MG63 (cell line): ENCODE measurements at places on chromosomes 6 and 20. TPM values are rescaled to one million over a fixed set of nuclear protein-coding genes. Genes with fewer than 3 reads are reported as not detected.

DNA sequence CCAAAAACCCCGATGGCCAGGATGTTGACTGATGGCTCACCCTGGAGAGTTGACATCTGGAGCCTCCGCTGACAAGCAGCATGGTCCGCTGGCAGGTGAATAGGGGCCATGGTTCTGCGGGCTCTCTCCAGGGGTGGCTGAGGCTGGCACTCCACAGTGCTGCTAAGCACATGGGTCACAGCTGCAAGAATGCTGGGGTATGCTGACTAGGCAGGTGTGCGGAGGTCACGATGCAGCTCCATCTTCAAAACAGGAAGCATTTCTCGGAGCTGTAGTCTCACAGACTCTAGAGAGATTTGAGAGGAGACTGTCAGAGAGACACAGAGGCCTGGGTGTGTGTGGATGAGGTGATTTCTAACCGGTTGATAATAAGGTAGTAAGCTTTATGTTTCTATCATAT lies 341.6 kb downstream of the NRN1 start:
- no peak for DNase-seq

DNA sequence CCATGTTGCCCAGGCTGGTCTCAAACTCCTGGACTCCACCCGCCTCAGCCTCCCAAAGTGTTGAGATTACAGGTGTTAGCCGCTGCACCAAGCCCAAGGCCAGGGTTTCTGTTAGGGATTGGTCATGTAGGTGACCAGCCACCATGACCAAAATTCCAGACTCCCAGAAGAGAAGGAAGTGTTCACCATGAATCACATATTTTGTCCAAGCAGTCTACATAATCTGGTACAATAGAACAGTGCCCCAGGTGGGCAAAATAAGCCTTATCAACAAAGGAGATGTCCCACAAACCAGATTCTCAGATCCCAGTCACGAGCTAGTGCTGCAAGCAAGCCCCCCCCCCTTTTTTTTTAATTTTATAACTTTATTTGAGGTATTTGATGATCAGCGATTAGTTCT lies 20.0 kb downstream of the ZNF341 start:
- DNase-seq = no peak

GRCh38 chr20:59933296-59933848 lies at the start of gene SYCP2:
SYCP2 (minus strand) TSS chr20:59933637; CDS start chr20:59922413, 11,224 bp downstream.
- DNase-seq = peak; percentile 62

DNA sequence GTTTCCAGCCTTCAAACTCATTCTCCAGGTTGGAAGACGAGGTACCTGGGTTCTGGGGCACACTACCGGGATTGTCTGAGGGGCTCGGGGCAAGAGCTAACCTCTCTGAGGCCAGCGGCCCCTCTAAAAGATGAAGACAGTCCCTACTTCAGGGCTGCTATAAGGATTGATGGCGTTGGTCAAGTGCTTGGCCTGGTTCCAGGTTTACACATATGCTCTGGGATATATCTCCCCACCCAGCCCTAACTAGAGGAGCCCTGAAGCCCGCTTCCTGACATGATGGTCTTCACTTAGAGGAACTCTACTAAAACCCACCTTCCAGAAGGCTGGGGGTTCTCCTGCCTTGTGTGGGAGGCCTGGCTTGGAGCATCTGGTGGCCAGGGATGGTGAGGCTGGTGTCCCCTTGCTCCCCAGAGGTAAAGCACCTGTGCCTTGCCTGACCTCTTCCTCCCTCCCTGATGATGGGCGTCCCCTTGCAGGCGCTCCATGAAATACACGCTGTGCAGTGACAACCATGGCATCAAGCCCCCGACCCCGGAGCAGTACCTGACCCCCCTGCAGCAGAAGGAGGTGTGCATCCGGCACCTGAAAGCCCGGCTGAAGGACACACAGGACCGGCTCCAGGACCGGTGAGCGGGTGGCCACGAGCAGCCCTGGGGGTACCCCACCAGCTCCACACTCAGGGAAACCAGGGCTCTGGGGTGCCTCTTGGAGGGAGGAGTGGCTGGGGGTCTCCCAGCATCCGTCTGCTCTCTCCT lies 28.7 kb downstream of the SDCBP2 start:
- no peak for DNase-seq

The FAM184A gene
- 0.13 TPM in 1 of 2 replicates, not detected in the other for total RNA-seq

- no peak for DNase-seq
These were observed 373.6 kb downstream of the CDH26 start for GRCh38 chr20:60331688-60332300.

GRCh38 chr6:150761771-150762170 lies 103.7 kb upstream of the MTHFD1L start:
- DNase-seq = no peak

The WFDC12 gene
- not detected in 2 replicates for total RNA-seq

GRCh38 chr6:150881911-150882481 lies 16.5 kb downstream of the MTHFD1L start:
- DNase-seq = peak; percentile 88

The SLPI gene
- 25.7 and 52.2 TPM in 2 replicates for total RNA-seq

DNA sequence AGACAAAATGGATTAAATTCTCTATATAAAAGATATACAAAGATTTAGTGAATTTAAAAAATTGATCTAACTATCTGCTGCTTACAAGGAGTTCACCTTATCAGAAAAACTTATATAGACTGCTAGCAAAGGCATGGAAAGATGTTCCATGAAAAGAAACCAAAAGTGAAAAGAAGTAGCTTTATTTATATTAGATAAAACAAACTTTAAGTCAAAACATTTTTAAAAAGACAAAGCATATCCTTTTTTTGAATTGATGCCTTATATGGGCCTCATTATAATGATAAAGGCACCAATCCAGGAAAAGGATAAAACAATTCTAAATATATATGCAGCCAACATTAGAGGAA lies 334.2 kb downstream of the MEI4 start:
- no peak for DNase-seq

The KIAA0408 gene
- not detected in 2 replicates for total RNA-seq

GRCh38 chr20:6644813-6645628 lies 122.5 kb upstream of the BMP2 start:
- DNase-seq = no peak

The HLA-G gene
- not detected in 2 replicates for total RNA-seq

The PLN gene
- total RNA-seq = not detected in 2 replicates

DNA sequence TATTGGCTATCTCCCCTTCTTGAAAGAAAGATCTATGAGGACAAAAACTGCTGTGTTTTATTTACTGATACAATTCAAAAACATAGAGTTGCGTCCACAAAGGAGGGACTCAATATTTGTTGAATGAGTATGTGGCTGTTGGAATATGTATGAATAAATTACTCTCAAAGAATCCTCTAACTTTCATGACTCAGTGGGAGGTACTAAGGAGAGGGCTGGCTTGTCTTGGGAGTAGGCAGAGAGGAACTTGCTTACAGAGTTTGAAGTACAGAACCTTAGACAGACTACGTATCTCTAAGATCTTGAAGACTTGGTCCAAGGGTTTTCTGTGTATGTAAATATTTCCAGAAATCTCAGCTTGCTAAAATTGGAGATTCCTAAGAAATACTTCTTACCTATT lies 504.0 kb upstream of the PTCHD4 start:
- no peak for DNase-seq

DNA sequence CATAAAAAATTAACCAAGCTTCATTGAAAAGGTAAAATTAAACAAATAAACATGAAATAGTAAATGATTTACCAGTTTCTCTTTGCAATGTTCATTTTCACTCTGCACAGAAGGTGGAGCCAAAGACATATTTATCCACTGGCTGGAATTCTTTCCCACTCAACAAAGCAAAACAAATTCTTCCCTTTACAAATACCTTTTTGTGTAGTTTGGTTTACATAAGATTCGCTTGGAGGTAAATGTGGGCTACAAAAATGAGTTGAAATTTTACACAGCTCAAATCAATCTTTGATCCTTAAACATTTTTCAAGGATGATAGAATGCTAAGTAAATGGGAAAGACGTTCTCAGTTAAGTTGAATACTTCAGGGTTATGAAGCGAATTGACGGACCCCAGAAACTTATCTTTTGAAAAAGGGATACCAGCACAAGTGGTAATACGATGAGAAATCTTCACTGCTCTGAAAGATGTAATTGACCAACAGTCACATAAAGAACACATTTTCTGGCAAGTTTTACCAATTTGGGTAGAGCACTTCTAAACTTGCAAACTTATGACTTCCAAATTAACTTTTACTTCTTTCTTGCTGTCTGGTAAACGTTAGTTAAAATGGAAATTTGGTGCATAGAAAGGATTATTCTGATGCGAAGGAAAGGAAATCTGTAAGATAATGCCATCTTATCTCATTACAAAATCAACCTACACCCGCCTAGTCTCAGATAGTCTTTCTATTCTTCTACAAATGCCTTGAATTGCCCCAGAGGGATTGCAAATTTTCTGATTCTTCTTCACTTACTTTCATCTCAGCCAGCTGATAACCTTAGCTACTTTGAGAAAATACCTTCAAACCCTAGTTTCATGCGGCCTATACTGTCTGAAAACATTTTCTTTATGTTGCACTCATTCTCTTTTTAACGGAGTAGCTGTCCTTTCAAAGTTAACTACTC lies 4.7 kb upstream of the GJA1 start:
- DNase-seq = no peak

- DNase-seq = no peak
These were observed 61.9 kb upstream of the HBS1L start for GRCh38 chr6:135116571-135116970.

The C4B gene
- total RNA-seq = 0.26 and 0.81 TPM in 2 replicates

DNA sequence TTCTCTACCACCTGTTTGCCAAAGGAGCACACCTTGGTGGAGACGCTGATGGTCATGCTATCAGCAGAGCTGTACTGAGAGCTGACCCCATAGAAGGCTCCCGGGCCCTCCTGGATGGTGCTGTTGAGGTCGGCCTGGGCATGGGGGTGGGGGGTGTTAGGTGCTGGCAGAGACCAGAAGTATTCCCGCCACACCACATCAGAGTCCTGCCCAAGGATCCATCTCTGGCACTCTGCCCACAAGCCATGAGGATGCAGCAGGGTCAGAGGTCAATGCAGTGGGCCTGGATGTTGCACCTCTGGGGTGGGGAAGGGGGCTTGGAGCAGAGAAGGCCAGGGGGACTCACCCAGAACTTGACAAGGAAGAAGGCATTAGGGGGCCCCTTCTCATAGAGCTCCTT lies 7.4 kb downstream of the RPL10A start:
- DNase-seq = no peak

DNA sequence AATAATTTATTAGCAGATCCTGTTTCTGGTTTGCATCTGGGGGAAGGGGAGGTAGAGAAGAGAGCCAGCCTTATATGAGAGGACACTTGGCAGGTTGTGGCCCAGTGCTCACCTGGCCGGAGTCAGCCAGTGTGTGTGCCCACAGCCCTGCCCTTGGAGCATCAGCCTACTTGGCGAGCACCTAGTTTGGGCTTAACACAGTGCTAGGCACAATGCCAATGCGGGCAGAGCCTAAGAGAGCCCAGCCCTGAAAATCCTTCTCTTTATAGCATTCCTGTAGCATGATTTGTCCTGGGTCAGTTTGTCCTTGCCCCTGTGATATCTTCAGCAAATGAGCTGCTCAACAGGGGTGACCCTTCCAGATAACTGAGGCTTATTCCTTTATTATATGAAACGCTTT lies 73.0 kb downstream of the SLX4IP start:
- peak; percentile 70 for DNase-seq
